Activated naive CD8-positive, alpha-beta T cell treated with anti-CD3 and anti-CD28 coated beads, Interleukin-2, amount 50 U/mL, for 16 hours (primary cell): ENCODE measurements at places on chromosomes 5 and 9.

- DNase-seq, result no peak
Observed at GRCh38 chr9:116697362-116697761, 10.3 kb downstream of the TRIM32 start.

DNA sequence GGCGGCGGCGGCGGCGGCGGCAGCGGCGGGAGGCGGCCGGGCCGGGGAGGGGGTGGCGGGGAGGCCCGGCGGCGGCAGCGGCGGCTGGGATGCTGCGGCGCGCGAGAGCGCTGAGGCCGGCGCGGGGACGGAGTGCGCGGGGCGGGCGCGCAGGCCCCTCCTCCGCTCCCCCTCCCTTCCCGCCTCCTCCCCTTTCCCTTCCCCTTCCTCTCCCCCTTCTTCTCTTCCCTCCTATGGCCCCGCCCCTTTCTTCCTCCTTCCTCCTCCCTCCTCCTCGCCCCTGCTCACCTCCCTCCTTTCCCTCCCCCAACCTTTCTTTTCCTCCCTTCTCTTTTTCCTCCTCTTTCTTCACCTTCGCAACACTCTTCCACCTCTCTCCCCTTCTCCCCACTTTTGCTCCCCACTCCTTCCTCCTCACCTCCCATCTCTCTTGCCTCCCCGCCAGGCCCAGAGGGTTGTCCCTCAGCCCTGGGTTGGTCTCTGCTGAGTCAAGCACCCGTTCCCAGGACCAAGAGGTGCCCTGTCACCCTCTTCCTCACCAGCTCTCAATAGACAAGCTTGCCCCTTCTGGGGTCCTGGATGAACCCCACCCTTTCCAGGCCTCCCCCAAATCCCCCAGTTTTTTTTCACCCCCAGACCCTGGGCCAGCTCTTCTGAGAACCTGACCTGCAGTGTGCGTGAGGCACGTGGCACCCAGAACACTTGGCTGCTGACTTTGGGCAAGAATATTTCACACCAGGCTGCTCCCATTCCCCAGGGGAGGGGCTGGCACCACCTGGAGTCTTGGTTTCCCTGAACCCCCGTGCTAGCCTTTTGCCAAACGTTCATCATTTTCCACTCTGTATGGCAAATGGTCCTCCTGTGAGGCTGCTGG lies at the start of gene SEMA4D:
TSS of gene SEMA4D (minus strand) at position 136 of the 874 bp plus-strand sequence. CDS start 92,657 bp downstream, outside the sequence.
- no peak for DNase-seq

- DNase-seq, result no peak
Observed at GRCh38 chr5:174338185-174339010, 292.9 kb downstream of the NSG2 start.

- no peak for DNase-seq
Observed at GRCh38 chr5:68087866-68088265, 127.7 kb upstream of the PIK3R1 start.

DNA sequence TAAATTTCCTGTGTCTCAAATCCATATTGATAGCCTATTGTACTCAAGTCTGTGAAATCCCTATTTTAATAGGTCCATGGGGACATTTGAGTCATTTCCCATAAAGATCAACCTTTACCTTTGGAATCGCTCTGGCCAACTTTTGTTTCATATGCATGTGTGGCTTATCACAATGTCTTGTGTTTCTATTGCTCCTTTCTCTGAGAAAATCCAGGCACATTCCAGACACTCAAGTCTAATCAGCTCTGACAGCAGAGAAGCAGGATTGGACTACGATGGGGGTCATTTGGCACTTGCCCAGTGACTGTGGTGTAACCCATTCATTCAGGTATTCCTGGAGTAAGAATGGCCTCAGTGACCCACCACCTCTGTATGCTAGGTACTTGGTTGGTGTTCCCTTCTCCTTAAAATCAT lies 48.4 kb downstream of the ACTBL2 start:
- no peak for DNase-seq

DNA sequence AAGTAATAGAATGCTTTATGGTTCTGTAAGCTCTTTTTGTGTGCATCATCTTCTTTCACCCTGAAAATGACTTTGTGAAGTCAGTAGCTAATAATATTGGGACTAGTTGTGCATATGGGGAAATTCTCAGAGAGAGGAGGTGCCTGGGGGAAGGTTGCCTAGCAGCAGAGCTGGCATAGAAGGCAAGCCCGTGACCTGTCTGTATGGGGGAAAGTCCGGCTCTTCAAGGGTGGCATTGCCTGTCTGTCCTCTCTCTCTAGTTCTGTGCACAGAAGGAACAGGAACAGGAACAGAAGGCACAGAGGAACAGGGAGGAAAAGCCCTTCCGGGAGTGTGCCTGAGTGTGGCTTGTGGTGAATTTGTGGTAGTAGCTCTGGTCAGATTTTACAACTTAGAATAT lies 33.1 kb downstream of the SH3GL2 start:
- DNase-seq, result no peak

DNA sequence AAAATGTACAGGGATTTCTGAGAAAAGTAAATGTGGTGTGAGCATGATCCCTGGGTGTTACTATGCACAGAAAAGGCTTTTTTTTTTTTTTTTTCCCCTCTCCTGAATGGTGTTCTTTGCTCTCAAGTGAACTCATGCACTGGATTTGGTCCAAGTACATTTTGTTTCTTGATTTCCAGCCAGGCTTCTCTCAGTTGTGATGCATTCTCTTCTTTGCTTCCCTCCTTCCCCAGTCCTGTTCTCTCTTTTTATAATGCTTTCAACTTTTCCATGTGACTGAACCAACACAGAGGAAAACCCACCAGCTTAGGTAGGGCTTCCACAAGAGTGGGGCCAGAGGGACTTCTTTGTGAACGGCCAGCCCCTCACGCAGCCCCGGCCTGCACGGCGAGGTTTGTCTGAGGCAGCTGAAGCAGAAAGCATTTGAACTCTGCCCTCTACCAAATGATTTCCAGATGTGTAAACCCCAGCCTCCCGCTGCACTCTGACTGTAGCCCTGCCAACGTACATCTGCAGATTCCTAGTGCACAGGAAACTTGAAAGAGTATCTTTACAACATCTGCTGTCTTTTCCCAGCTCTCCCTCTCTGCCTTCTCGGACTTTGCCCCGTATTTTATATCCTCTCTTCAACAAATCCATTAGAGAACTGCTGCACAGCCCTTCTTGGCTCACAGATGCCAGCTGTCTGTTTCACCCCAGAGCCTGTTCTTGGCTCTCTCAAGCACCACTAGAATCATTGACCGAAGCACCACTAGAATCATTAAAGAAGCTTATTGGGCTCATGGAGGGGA lies 71.8 kb upstream of the CD180 start:
- DNase-seq, result no peak

GRCh38 chr5:169029037-169029436 lies 271.9 kb downstream of the SLIT3 start:
- DNase-seq, result no peak

DNA sequence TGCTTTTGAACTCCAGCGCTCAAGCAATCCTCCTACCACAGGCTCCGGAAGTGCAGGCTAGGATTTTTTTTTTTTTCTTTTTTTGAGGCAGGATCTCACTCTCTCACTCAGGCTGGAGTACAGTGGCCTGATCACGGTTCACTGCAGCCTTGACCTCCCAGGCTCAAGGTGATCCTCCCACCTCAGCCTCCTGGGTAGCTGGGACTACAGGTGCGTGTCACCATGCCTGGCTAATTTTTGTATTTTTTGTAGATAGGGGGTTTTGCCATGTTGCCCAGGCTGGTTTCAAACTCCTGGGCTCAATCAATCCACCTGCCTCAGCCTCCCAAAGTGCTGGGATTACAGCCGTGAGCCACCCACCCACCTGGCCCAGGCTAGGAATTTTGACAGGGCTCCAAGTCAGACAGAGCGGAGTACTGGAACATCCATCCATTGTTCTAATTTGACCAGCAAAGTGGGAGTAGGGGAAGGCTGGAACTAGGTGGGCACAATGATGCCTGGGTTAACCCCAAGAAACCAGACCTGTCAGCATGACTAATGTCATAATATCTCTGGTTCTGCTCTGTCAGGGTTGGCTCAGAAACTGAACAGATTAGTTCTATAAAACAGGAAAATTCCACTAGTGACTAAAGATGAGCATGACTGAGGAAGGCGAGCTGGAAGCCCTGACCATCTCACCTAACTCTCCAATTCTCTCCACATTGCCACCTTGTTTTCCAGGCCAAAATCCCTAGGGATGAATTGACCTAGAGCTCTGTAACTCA lies 9.2 kb downstream of the ZBTB5 start:
- DNase-seq, result no peak

- DNase-seq, result no peak
Observed at GRCh38 chr5:125012727-125013451, 266.4 kb upstream of the ZNF608 start.

- DNase-seq, result no peak
Observed at GRCh38 chr9:134922932-134923240, 5.2 kb upstream of the FCN1 start.

DNA sequence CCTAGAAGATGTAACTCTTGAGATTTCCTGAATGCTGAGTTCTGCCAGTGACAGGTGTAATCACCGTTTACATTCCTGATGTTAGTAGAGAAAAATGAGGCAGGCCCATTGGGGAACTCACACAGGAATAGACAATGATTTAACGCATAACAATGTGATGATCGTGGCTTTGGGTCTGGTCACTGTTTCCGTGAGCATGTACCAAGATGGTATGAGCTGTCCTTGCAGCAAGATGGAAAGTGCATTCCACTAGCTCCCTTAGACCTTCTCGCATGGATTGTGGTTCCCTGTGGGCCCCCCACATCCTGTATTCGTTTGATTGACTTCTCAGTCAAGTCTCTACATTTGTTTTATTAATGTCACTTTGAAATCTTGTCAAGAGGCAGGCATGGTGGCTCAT lies 124.0 kb upstream of the DAP start:
- DNase-seq, result no peak

GRCh38 chr5:103894882-103895281 lies 332.3 kb upstream of the NUDT12 start:
- DNase-seq, result no peak

GRCh38 chr9:18071651-18072060 lies 402.3 kb upstream of the ADAMTSL1 start:
- no peak for DNase-seq

GRCh38 chr9:109919736-109920408 lies 139.9 kb downstream of the PALM2AKAP2 start:
- no peak for DNase-seq

DNA sequence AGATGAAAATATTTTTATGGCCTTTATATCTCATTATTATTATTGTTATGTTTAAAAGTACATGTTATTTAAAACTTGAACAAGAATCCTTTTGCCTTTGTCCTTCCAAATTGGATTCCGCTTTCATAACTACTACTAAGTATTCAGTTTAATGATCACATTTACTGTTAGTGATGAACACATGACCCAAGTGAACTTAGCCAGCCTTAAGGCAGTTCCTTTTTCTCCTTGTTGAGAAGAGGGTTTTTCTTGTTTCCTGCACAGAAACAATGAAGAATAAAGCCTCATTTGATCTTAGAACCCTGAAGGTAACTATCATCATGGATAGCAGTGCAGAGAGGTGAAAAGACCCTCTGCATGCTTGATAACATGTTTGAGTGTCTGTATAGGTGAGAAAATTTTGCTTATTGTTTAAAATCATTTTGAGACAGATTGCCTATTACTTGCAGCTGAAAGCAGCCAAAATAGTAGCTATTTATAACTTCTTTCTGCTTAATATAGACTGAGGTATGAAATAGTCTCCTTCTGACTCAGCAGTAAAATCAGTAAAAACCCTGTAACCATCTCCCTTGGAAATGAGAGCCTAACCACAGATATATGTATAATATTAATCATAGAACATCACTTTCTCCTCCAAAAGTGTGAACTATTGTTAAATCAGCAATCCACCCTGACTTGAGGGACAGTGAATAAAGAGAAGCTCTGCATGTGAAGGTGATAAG lies 266.2 kb downstream of the SPATA31D1 start:
- DNase-seq, result no peak

GRCh38 chr5:34499001-34499734 lies 157.0 kb upstream of the RAI14 start:
- DNase-seq, result no peak

DNA sequence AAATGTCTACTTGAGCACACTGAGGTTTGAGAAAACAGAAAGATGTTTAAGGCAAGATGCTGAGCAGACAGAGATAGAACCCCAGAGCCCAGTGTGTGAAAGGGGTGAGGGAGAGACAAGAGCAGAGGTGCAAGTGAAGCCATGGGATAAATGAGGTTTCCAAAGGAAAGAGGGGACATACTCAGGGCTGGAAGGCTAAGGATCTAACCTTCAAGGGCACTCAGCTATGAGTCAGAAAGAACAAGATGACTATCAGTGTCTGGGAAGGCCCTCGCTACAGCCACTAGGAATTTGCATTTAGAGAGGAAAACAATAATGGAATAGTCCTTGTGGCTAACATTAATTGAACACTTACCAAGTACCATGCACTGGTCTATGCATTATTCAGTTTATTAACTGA lies 113.7 kb downstream of the HTR4 start:
- DNase-seq, result no peak

DNA sequence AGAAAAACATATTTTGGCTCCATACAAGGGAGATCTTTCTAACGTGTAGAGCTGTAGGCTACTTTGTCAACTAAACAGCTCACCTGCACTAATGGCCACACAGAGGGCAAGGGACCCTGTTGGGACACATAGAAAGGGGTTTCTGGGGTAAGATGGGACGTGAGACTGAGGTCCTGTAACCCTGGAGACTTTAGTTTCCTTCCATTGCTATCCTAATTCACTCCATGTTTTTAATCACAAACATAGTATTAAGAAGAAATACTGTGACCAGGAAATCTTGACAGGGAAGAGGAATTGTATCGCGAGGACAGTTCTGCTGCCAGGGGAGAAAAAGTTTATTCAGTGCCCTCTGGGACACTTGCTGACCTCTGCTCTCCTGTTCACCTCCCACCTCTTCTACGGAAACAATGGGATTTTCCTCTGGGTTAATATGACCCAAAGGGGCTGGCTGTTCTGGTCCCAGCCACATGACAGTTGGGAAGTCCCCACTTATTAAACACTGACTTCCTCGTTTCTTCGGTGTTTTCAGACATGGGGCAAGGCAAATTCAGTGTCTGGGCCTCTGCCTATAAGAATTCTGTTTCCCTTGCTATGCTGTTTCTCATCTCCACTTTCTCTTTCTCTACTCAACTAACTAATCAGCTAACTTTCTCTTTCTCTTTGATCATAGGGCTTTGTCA lies 106.9 kb upstream of the SEMA6A start:
- no peak for DNase-seq

DNA sequence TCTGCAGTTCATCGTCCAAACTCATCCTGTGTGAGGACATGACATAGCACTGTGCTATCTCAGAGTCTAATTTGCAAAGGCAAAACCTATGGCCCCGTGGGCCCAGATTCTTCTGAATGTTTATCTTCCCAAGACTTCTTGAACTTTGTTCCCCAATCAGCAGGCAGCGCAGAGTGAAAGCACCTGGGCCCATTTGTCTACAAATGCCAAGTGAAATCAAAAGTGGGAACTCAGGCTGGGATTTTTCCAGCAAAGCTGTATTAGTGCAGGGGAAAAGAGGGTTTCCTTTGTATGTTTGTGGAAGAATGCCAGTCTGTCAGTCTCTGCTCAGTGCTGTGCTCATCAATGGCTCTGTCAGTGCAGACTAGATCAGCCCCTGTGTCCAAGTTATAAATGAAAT lies 55.8 kb downstream of the FOXD1 start:
- DNase-seq, result no peak

DNA sequence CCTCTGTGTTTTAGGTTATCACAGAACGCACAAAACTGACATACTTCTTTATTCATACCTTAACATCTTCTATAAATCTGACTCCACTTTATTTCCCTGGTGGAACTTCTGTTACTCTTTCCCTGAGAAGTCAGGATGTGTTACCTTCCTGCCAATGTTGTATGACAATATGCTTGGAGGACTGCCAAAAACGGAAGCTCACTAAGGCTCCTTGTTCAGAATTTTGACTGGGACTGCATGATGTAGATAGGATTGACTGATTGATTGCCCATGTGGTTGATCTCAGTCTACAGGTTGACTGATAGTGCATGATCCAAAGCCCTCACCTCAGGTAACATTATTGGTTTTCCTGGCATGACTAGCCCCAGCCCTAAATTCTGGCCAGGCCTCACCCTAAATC lies 319.4 kb downstream of the TLR4 start:
- no peak for DNase-seq
